Small intestine (tissue), 16 donors: ENCODE measurements at places on chromosomes 11 and 22.

- no peak for DNase-seq
These were observed 2381.0 kb downstream of the LRRC4C start for GRCh38 chr11:39078465-39078864.

DNA sequence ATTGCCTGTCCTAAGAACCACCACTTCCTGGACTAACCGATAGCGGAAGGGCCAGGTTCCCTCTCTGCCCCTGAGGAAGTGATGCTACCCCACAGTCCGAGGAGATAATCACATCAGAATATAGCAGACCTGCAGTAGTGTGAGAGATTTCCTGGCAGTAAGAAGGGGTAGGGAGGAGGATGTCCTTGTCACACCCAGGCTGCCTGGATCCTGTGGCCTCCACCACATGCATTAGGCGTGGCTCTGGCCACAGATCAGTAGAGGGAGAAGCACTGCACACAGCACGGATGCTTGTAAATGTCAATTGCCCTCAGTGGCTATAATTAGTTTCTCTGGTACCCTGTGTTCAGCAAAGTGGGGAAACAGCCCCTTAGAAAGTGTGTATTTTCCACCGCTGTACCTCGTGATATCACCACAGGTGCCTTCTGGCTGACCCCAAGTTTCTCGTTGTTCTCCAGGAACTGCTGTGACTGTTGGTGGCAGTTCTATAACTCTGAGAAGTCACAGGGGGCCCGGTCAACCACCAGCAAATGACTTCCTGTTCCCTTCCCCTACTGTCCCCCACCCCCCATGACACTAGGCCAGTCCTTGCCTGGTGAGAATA lies 61.8 kb downstream of the UBASH3B start:
- peak; percentile 78 for DNase-seq

- DNase-seq, result no peak
These were observed 10.0 kb downstream of the SBF2 start for GRCh38 chr11:10283991-10284390.

DNA sequence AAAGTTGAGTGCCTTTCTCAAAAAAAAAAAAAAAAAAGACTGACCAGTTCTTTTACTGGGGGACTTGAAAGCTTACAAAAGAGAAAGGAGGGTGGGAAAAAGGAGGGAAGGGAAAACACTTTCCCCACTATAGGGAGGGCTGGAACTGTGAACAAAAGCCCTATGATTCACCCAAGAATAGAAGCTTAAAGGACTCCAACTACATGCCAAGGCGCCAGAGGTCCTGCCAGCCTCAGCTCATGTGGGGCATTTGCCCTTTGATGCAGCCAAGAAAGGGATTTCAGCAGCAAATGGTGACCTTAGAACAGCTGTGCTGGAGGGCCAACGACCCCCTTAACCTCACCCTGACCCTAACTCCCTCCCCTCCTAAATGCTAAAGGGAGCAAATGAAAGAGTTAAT lies 160.0 kb downstream of the NTM start:
- DNase-seq, result no peak

DNA sequence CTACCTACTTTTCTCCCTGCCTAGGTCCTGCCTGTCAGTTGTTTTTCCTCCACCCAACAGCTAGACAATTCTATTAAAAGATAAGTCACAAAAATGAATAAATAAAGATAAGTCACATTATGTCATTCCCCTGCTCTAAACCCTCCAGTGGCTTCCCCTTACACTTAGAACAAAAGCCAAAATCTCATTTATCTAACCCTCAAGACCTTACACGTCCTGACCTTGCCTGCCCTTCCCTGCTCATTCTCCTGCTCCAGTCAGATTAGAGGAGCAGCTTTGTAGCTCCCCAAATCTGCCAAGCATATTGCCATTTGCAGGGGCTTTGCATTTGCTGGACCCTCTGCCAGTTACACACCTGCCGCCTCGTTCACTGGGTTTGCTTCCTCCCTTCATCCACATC lies 16.7 kb downstream of the KREMEN1 start:
- no peak for DNase-seq

DNA sequence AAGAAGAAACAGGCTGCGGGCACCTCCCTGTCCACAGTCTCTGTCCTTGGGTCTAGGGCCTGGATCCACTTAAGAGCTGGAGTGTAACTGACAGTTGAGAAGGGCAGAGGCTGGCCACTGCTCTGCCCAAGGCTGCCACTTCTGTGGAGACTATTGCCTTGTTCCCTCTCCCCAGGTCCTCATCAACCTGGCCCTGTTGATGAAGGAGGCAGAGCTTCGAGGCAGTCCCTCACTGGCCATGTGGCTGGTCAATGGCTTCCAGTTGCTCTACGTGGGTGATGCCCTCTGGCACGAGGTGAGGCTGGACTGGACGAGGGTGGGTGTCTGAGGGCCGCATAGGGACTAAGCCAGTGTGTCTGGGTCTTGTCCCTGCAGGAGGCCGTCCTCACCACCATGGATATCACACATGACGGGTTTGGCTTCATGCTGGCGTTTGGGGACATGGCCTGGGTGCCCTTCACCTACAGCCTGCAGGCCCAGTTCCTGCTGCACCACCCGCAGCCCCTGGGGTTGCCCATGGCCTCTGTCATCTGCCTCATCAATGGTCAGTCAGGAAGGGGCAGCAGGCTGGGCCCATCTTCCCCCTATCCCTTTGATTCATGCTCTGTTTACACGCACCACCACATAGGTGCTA lies 2.8 kb downstream of the ZNHIT2 start:
- DNase-seq, result no peak

DNA sequence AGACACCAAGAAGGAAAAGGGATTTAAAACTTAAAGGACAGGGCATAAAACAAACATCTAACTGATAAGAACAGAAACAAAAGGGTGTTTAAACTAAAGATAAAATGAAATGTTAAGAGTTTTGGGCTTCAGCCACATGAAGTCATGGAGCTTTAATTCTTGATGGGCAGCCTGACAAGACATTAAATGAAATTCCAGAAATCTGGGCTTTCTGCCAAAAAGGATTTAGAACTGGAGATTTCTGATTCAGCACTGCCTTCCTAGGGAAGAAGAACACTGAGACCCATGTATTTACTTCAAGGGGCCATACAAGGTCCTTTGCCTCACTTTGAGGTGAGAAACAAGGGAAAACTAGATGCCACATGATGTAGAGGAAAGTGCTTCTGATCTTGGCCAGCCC lies 355.9 kb upstream of the RAG2 start:
- DNase-seq, result no peak

DNA sequence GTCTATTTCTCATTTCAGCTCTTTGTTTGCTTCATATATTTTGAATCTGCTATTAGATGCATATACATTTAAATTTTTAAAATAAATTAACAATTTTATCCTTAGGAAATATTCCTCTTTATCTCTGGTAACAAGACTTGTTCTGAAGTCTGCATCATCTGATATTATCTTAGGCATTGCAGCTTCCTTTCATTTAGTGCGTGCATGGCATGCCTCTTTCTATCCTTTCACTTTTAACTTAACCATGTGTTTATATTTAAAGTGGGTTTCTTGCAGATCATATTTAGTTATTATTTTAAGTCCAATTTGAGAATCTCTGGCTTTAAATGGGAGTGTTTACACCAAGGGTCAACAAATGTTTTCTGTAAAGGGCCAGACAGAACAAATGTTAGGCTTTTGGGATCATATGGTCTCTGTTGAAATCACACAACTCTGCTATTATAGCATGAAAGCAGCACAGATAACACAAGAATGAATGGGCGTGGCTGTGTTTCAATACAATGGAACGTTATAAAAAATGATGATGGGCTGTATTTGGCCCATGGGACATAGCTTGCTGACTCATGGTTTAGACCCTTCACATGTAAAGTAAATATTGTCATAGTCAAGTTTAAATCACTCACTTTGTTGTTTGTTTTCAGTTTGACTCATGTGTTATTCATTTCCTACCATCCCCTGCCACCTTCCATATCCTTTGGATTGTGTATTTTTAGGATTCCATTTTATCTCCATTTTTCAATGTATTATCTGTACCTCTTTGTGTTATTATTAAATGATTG lies 83.9 kb upstream of the SNX19 start:
- no peak for DNase-seq

- DNase-seq, result peak; percentile 60
These were observed at the start of gene RCOR2 for GRCh38 chr11:63916837-63917691. Gene RCOR2 (minus strand): TSS chr11:63917164. CDS start chr11:63916456, 708 bp downstream.

- DNase-seq, result no peak
These were observed 11.1 kb upstream of the RFPL1 start for GRCh38 chr22:29427176-29427760.

- peak; percentile 35 for DNase-seq
These were observed 570 bp upstream of the TPCN2 start for GRCh38 chr11:69048031-69048693.

DNA sequence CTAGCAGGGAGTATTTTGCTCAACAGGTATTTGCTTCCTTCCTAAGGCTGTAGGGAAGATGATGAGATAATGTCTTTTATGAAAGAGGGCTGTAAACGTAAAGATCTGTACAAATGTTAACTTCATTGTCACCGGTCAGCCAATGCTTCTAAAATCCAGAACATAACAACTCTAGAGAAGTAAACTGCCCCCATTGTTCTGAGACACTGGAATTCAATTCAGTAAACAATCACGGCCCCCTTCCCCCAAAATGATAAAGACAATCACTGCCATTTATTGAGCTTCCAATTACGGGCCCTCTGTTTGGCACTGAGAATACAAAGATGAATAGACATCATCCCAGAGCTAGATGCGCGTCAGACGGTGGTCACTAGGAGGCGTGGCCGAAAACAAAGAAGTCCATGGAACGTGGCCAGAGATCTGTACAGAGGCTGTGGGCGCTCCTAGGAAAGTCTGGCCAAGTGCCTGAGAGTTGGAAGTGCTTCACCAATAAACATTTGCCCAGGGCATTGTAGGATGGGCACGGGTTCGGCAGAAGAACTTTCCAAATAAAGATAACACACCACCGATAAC lies 576 bp downstream of the TMEM258 start:
- peak; percentile 53 for DNase-seq

DNA sequence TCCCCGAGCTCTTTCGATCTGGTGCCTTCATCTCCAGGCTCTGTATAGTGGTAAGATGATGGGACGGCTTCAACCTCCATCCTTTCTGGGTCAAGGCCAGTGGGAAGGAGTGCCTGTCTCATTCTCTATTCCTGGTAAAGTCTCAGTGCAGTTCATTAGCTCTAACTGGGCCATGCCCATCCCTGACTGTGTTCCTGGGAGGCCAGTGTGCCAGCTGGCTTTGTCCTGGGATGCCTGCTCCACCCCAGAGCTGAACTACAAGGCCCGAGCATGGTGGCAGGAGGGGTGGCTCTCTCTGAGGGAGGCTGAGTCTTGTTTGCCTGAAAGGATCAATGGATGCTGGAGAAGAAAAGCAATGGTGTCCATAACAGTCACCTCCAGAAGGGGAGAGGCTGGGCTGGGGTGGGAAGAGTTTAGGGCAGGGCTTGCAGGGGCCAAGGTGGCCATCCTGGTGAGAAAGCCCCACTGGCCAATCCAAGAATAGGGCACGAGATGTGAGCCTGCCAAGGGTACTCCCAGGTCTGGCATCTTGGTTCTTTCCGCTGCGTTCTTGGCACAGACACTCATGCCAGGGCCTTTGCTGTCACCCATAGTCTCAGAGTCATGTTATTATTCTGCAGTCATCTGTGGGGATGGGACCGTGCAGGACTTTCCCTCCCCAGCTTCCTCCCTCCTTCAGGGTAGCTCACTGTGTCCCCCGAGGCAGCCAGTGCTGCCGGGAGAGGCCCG lies 60.1 kb downstream of the PARVB start:
- no peak for DNase-seq

GRCh38 chr11:68342459-68343158 lies 30.2 kb downstream of the LRP5 start:
- peak; percentile 66 for DNase-seq

DNA sequence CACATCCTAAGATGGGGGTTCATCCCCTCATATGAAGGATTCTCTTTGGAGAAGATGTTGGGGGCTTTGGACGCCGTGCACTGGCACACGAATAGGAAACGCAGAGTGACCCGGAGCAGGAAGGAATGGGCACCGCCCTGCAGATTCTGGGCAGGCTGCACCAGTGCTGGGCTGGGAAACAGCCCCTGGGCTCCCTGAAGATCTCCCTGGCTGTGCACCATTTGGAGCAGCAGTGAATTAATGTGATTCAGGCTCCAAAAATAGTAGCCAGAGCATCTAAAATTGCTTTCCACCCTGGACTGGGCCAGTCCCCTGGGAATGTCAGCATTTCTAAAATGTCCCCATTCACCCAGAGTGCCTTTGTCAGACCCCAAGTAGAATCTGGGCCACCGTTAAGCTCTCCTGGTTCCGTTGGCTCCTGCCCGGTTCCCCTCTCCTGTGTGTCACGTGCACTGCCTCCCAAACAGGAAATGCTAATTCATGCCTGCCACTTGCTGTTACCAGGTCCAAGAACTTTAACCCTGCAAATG lies 18.6 kb downstream of the IRAG1 start:
- DNase-seq, result peak; percentile 16

DNA sequence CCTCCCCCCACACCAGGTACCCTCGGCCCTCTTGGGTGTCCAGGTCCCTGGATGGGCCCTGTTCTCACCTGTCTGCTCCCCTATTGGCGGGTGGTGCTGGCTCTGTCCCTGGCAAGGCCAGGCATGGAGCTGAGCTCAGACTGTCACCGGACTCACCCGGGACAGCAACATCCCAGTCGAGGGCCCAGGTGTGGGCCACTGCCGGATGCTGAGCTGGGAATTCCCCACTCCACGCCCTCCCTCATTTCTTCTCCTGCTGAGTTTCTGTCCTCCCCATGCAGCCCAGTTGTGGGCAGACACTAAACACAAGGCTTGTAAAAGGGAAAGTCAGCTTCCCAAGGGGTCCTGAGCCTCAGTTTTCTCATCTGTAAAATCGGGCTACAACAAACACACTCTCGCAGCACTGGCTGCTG lies 2.0 kb upstream of the AP5B1 start:
- DNase-seq, result peak; percentile 15

DNA sequence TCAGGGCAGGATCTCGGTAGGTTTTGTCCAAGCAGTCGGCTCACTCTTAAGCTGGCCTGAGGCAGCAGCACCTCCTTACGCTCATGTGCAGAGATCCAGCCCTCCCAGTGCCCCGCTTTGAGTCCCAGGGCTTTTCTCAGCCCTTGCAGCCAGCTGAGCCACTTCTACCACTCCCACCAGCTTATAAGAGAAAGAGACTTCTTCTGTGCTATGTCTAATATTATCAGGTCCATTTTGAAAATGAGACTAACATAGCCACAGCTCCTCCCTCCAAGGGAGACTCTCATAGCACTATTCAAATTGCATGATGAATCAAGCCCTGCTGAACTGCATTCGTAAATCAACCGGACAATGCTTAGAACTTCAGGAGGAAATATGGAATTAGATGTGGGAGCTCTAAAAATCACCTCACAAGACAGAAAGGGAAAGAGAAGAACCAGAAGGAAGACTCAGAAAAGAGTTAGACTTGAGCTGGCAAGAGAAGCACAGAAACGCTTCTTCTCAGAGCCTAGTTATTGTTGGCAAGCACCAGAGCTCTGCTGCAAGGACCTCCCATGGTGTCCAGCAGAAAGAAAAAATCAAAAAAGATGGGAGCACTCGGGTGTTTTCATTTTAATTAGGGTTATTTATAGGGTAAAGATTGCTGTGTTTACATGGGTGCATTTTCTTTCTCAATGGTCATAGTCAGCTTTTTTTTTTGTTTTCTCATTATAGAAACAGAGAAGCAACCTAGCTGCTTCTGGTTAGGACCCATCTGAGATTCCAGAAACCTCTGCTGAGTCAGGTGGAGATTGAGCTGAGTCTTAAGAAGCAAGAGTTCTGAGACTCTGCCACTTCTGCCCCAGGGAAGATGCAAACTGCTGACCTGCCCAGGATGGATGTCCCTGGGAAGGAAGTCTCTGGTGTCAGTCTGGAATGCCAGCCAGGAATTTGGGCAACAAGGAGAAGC lies 181.4 kb downstream of the ETS1 start:
- DNase-seq, result no peak

- no peak for DNase-seq
These were observed 130.6 kb downstream of the SPATA19 start for GRCh38 chr11:133714471-133715375.

- peak; percentile 38 for DNase-seq
These were observed 15.5 kb upstream of the OR52K1 start for GRCh38 chr11:4466871-4467442.
